ENCODE measurements at places on chromosomes 5 and 9.

DNA sequence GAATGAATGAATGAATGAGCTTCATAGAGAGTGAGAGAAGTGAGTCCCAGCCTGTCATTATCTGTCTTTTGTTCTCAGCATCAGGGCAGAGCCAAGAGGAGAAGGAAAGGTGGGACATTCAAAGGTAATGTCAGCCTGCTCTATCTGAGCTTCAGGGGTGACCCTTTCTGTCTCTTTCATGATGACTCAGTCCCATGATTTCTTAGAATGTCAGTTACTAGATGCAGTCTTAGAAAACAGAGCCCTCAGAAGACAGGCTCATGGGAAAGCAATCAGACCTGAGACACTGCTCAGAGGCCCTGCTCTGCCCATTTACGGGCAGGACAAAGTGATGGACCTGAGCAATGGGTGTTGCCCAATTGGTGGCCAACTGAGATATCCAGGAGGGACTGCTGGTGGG, 1.1 kb downstream of the SPATA31D1 start:
- no peak for DNase-seq

- DNase-seq, result no peak
These were observed 91.1 kb upstream of the DAB2 start for GRCh38 chr5:39515881-39516280.

GRCh38 chr9:22097707-22098106, 88.6 kb upstream of the CDKN2B start:
- no peak for DNase-seq

DNA sequence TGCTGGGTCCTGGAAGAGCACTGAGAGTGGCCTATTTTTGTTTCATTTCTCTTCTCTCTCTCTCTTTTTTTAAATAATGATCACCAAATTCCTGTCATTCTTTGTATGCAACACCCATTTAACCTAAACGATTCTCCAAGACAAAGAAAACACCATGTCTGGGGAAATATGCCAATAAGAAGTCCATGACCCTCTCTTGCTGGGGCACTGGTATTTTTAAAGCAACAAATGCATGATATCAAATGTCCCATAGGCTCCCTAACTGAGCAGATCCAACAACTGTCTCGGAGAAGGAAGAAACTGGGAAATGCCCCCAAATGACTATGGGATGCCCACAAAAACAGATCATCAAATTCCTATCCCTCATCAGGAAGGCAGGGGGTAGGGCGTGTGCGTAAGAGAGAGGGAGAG, 567.4 kb downstream of the CCDC171 start:
- no peak for DNase-seq

GRCh38 chr9:129307227-129307970, 129.3 kb upstream of the IER5L start:
- DNase-seq, result no peak

Measured in iPS-NIHi11 (cell line).